ENCODE measurements at places on chromosomes 5 and 9. TPM values are rescaled to one million over a fixed set of nuclear protein-coding genes. Genes with fewer than 3 reads are reported as not detected.

The CMYA5 gene
- polyA plus RNA-seq, result 0.08 TPM

The RNF130 gene
- polyA plus RNA-seq, result 14.8 TPM

The ADAMTS6 gene
- 0.14 TPM for polyA plus RNA-seq

The PAX5 gene
- polyA plus RNA-seq, result 0.10 TPM

The ASTN2 gene
- polyA plus RNA-seq, result 2.8 TPM

GRCh38 chr9:20355022-20355421 is 267.3 kb downstream of the MLLT3 start:
- no peak for DNase-seq

- no peak for DNase-seq
Measured at GRCh38 chr5:104612005-104612404, 1049.4 kb upstream of the NUDT12 start.

- DNase-seq, result no peak
Measured at GRCh38 chr9:36993933-36994764, 39.9 kb downstream of the PAX5 start.

DNA sequence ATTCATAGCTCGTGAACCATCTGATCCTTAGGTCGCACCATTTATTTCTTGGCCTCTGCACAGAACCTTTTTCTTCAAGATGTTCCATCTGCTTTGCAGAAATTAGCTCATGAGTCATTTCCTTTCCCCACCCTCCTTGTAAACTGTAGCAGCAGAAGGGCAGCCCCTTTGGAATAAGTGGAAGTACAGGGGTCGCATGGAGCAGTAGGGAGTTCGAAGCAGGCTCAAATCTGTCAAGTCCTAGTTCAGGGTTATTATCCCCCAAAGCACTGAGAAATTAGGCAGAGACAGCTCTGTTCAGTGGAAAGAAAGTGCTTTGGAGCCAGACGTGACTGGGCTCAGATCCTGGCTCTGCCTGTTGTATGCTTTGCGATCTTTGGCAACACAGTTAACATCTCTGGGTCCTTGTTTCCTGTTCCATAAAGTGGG is 84.2 kb downstream of the SGCD start:
- DNase-seq, result no peak

DNA sequence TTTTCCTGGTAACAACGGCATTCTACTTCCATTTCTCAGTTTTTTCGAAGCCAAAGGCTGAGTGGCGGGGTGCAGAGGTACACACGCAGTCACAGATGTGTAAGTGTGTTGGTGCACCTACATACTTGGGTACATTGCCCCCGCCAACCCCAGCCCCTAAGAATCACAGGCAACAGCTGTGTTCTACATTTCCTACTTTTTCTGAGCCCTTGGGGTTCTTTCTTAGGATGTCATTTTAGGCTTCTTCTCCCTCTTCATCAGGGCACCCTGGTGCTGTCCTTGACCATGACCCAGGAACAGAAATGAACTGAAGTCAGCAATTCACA is 104.8 kb downstream of the PAX5 start:
- no peak for DNase-seq

All from naive thymus-derived CD4-positive, alpha-beta T cell (primary cell).